Aorta (tissue), 5 donors: ENCODE measurements at places on chromosomes 5 and 9.

DNA sequence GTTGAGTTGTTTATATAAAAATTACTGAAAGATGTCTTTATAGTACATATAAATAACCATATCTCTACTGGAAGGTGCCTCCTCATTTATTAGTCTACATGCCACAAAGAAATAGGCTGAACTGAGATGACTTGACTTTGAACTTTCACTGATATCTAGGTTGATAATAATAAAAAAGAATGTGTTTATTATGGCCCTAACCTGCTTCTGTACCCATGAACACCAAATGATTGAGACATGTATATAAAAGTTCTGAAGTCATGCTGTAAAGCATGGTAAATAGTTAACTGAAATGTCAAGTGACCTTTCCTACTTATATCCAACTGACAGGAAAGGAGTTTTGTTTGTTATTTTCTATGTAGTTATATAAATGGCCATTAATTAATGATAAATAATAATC is 33.2 kb upstream of the GRAMD2B start:
- no peak for DNase-seq

GRCh38 chr5:168944004-168944403 is 356.9 kb downstream of the SLIT3 start:
- DNase-seq, result no peak

DNA sequence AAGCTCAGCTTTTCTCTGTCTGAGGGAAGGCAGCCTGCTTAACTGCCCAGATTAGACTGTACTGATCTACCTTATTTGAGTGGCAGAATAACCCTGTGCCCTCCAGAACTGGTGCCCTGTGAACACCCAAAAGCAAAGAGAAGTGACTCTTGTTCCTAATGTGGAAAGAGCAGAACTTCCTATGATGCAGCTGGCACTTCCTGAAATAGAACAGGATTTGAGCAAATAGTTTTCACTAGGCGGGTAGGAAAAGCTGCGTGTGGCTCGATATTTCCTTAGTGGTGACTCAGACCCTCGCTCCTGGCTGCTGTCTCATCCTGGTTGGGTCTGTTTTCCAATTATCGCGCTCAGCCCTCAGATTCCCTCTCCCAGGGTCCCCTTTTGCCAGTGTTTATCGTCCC is 89.9 kb downstream of the SH3TC2 start:
- DNase-seq, result peak; percentile 75

- no peak for DNase-seq
Observed at GRCh38 chr9:111440226-111440625, 44.0 kb downstream of the ECPAS start.

- no peak for DNase-seq
Observed at GRCh38 chr9:78682216-78682615, 385.3 kb downstream of the PSAT1 start.

DNA sequence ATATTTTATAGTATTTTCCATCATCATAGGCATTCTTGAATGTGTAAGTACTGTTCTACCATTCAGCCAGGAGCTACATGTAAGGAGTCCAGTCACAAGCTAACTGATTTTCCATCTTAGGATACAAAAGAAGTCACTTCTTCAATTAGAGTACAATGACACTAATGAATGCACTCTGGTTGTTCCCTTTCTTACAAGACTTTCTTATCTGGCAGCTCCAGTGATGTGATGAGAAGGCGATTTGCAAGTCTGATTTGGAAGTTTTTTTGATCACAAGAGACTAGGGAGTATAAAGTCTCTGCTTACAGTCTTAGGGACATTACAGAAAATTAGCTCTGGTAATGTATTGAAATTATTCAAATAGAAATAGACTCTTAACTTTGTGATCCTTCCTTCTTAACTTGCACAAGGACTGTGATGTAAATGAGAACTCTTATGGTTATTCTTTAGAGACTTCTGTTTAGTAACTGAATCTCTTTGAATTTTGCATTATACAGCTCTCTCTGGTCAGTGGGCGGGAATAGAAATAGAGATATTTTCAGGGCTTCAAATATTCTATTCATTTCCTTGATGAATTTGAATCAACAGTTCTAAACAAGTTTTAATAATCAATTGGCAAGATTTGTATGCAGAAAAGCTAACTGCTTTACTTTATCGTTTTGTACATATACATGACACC is 130.4 kb upstream of the CDH6 start:
- DNase-seq, result no peak

GRCh38 chr9:132994410-132995120 is 16.1 kb downstream of the GFI1B start:
- DNase-seq, result no peak

- no peak for DNase-seq
Observed at GRCh38 chr9:6938447-6938846, 180.7 kb downstream of the KDM4C start.

- DNase-seq, result no peak
Observed at GRCh38 chr9:116700882-116701865, 14.1 kb downstream of the TRIM32 start.

GRCh38 chr5:79990205-79990597 is 861 bp downstream of the MTX3 start:
- no peak for DNase-seq

- DNase-seq, result no peak
Observed at GRCh38 chr9:8926461-8926860, 1126.9 kb upstream of the DMAC1 start.

GRCh38 chr5:133828722-133829121 is 139.7 kb downstream of the C5orf15 start:
- DNase-seq, result no peak

DNA sequence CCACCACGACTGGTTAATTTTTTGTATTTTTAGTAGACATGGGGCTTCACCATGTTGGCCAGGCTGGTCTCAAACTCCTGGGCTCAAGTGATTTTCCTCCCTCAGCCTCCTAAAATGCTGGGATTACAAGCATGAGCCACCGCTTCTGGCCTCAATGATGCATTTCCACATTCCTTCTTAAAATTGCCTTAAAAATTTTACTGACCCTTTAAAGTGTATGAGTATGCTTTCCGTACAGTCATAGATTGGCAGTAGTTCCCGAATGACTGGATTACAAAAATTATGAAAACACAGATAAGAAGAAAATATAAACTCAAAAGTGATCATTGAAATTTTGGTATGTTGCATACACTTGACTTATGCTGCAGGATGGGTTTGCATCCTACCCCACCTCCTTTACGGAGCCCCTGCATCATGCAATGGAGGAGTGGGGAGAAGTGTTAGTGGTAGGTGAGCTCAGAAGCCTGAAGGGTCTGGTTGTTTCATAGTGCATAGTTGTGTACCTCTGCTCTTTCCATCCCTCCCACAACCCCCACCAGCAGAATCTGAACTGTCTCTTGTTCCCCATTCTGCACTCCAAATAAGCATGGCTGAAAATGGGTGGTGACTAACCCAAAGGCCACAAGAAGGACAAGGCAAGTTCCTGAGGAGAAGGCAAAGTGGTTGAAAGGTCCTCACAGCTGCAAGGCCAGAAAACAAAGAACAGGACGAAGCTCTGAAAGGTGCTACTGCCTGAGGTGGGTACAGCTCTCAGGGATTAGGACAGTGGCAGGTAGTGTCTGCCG is 26.8 kb downstream of the ANKRD55 start:
- no peak for DNase-seq

DNA sequence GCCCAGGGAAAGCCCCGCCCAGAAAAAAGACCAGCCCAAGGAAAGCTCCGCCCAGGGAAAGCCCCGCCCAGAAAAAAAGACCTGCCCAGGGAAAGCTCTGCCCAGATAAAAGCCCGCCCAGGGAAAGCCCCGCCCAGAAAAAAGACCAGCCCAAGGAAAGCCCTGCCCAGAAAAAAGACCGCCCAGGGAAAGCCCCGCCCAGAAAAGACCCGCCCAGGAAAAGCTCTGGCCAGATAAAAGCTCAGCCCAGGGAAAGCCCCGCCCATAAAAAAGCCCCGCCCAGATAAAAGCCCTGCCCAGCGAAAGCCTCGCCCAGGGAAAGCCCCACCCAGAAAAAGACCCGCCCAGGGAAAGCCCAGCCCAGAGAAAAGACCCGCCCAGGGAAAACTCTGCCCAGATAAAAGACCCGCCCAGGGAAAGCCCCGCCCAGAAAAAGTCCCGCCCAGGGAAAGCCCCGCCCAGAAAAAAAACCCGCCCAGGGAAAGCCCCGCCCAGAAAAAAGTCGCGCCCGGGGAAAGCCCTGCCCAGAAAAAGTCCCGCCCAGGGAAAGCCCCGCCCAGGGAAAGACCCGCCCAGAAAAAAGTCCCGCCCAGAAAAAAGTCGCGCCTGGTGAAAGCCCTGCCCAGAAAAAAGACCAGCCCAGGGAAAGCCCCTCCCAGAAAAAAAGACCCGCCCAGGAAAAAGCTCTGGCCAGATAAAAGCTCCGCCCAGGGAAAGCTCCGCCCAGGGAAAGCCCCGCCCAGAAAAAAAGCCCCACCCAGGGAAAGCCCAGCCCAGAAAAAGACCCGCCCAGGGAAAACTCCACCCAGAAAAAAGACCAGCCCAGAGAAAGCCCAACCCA is 11.9 kb downstream of the GRIN1 start:
- DNase-seq, result no peak

GRCh38 chr5:56155992-56156584 is 77.0 kb downstream of the ANKRD55 start:
- peak; percentile 74 for DNase-seq

- DNase-seq, result no peak
Observed at GRCh38 chr5:160333721-160334120, 21.4 kb upstream of the CCNJL start.

GRCh38 chr5:36569491-36569890 is 36.9 kb upstream of the SLC1A3 start:
- no peak for DNase-seq

DNA sequence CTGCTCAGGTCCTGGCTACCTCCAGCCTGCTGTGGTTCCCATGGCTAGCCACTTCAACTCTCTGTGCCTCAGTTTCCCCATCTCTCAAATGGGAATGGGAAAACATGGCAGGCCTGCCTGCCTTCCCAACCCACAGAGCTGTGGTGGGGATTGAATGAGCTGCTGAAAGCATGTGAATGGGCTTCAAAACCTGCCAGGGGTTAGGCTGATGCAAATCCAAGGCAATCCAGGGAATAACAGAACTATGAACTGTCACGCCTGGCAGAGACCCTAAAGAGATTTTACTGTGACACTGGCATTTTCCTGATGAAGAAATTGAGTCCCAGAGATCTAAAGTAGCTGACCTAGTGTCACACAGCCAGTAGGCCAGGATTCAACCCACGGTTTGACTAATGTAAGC is 29.9 kb upstream of the TCF7 start:
- DNase-seq, result no peak

- DNase-seq, result no peak
Observed at GRCh38 chr9:1939926-1940368, 75.2 kb upstream of the SMARCA2 start.

DNA sequence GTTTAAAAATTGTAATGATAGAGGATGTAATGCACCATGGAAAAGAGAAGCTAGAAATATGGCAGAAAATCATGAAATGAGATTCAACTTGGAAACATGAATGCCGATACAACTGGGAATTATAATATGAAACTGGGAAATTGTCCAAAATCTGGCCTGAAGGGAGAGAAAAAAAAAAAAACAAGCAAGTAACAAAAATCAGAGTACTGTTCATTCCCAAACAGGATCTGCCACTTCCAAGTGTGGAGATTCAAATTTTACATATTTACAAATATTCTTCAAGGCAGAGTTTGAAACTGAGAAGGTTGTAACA is 56.6 kb upstream of the MOCS2 start:
- DNase-seq, result no peak

GRCh38 chr9:27019589-27019988 is 14.1 kb upstream of the LRRC19 start:
- no peak for DNase-seq

- no peak for DNase-seq
Observed at GRCh38 chr9:38401994-38402393, 9.5 kb downstream of the ALDH1B1 start.

- DNase-seq, result no peak
Observed at GRCh38 chr9:69155341-69156030, 18.6 kb upstream of the TJP2 start.

DNA sequence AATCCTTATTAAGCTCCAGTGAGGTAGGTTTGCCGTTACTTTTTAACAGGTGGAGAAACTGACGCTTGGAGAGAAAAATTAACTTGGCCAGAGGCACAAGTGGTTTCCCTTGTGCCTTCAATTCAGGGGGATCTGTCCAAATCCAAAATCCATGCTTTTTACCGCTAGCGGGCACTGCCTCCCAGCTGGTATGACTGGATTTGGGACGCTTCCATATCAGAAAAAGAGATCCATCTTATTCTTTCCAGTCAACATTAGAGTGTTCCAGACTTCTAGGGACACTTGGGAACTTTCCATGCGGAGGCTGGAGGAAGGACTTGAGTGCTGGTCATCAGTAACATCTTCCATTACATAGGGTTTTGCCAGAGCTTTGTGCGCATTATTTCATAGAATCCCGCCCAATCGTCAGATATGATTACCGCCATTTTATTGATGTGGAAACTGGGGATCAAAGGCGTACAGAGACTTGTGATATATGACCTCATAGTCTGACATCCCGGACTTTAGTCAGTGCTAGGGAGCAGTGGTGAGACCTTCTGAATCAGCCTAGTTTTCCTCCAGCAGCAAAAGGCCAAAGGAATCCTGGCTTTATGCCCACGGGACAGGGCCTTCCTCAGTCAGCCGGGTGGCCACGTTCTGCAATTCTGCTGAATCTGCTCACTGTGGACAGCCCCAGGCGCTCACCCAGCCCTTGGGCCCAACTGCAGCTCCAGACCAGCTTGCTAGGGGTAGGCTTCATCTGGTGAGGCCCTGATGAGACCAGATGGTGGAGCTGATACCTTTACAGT is 1.1 kb upstream of the GNPDA1 start:
- peak; percentile 80 for DNase-seq

GRCh38 chr5:96595300-96596090 is 66.7 kb upstream of the CAST start:
- DNase-seq, result no peak

DNA sequence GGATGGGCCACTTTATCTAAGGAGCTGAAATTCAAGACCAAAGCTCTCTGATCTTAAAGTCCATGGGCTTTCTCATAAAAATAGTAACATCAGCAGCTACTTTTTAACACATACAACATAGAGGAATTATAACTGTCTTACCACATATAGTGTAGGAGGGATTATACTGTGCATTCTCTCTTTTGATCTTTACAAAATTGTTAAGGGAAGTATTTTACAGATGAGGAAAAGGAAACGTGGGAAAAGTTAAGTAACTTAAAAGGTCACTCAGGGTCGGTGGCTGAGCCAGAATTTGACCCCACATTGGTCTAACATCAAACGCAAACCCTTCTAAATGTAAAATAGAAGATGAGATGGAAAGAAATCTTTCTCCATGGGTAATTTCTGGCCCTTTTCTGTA is 38.4 kb downstream of the ZNF608 start:
- DNase-seq, result no peak

- DNase-seq, result peak; percentile 75
Observed at GRCh38 chr5:127959152-127959764, 124.3 kb upstream of the SLC12A2 start.

- DNase-seq, result no peak
Observed at GRCh38 chr5:5246736-5247135, 106.6 kb downstream of the ADAMTS16 start.

DNA sequence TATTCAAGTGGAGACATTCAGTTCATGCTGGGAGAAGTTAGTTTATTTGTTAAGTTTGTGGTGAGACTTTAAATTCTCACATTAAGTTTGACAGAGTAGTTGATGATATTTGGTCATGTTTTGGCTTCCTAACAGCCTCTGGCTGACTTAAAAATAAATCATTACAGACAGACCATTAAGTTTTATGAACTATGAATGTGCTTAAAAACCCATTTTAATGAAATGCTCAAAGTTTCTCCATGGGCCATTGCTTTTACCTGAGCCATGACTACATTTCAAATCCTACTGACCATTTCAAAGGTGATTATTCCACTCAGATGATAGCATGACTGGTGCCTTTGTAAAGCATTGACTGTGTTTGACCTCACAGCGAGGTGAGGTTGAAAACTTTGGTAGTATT is 192.7 kb downstream of the LRRC70 start:
- no peak for DNase-seq
